ENCODE measurements at places on chromosomes 2 and 18. TPM values are rescaled to one million over a fixed set of nuclear protein-coding genes. Genes with fewer than 3 reads are reported as not detected.
A peak's percentile ranks its signal among the peaks of the same experiment; 100 is the strongest.

The MYO3B gene
- total RNA-seq, result 0.73 TPM

The TMEM37 gene
- 10.5 TPM for total RNA-seq

GRCh38 chr2:12543978-12544558, 172.7 kb upstream of the TRIB2 start:
- no peak for ATAC-seq

DNA sequence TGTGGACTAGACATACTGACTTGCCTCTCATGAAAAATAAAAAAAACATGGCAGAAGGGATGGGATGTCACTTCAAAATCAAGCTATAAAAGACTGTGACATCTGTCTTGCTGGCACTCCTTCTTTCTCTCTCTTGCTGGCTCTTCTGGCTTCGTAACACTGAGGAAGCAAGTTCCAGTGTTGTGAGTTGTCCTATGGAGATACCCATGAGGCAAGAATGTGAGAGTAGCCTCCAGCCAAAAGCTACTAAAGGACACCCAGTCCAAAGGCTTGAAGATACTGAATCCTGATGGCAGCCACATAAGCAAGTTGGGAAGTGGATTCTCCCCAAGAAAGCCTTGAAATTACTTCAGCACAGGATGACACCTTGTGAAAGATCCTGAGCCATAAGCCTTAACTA, 376.1 kb upstream of the TMEFF2 start:
- ATAC-seq, result no peak

The VWC2L gene
- 0.05 TPM for total RNA-seq

The ATP8B1 gene
- 0.36 TPM for total RNA-seq

- ATAC-seq, result no peak
These were observed 5.6 kb downstream of the IDH1 start for GRCh38 chr2:208249296-208249695.

- no peak for ATAC-seq
These were observed 1019.5 kb upstream of the LRRTM1 start for GRCh38 chr2:81324046-81324445.

The LOXHD1 gene
- total RNA-seq, result not detected

DNA sequence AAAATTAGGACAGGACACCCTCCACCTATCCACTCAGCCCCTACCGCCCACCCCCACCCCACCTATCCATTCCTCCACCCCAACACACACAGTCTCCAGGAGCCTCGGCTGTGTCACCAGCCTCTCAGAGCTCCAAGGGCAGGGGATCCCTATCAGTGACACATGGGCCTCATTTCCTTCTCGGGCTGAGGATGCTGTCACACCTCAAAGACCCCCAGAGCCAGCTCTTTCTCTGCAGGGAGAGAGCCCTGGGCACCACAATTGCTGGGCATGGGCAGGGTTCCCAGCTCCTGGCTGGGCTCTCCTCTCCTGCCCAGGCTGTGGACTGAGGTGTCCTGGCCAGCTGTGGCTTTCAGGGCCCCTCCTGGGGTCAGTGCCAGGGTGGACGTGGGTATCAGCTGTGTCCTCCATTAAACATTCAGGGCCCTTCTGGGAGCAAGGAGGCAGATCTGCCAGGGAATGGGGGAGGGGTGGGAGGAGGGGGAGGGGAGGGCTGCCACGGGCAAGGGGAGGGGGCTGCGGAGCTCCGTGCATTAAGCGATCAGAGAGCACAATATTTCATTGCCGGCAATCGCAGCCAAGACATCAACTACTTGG, 14.3 kb upstream of the ECEL1 start:
- ATAC-seq, result no peak

- ATAC-seq, result no peak
These were observed 291.8 kb upstream of the RGPD4 start for GRCh38 chr2:107534926-107535325.

- ATAC-seq, result no peak
These were observed 50.6 kb downstream of the NCOA1 start for GRCh38 chr2:24541621-24542020.

The TIMM21 gene
- 28.1 TPM for total RNA-seq

- ATAC-seq, result no peak
These were observed 400.2 kb upstream of the SPHKAP start for GRCh38 chr2:228581731-228582130.

DNA sequence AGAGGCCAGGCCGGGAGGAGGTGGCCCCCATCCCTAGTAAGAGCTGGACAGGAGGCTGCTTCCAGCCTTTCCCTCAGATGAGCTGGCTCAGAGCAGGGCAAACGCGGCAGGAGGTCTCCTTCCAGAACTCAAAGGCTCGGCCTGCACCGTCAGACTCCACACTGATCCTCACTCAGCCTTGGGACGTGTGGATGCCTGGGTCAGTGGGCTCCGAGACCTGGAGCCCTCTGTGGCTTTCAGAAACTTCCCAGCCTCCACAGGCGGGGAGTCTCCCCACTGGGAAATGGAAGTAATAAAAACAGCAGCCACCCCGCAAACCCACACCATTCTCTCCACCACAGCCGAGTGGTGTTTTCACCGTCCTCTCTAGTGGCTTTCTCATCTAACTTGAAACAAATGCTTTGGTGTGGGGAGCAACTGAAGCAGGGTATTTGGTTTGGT, 54.3 kb downstream of the INPP5D start:
- ATAC-seq, result no peak

DNA sequence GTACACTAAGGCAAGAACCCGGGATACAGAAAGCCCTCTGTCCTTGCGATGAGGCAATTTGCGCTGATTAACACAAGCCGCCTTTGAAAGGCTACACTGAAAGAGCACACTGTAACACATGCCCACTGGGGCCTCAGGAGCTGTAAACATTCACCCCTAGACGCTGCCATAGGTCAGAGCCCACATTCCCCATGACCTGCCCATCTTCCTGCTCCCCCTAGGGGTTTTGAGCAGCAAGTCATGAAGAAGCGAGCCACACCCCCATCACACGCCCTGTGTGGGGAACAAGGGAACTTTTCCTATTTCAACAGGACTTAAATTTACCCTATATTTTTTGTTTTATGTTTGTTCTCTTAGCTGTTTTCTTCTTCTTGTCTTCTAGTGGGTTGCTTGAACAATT, 47.8 kb upstream of the SLC4A10 start:
- ATAC-seq, result no peak

GRCh38 chr2:5070257-5070656, 621.9 kb upstream of the SOX11 start:
- no peak for ATAC-seq

The SERPINB7 gene
- total RNA-seq, result not detected

DNA sequence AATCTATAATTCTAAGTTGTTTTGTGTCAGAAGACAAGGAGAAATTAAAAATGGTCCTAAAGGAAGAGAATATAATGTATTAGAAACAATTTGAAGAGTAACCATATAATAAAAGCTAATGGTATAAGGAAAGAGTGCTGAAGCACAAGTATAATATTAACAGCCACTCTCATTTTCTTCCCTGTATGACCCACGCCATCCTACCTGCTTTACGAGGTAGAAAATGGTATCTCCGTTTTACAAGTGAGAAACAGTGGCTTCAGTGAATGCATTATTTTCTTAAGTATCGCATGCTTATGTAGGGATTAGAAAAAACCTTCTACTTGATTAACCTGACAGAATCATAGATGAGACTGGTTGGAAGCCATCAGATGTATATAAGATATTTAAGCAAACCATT, 266.2 kb downstream of the CCDC102B start:
- ATAC-seq, result no peak

GRCh38 chr18:80198994-80199748, 48.1 kb downstream of the PARD6G start:
- ATAC-seq, result no peak

The KIF5C gene
- total RNA-seq, result 1.1 TPM

DNA sequence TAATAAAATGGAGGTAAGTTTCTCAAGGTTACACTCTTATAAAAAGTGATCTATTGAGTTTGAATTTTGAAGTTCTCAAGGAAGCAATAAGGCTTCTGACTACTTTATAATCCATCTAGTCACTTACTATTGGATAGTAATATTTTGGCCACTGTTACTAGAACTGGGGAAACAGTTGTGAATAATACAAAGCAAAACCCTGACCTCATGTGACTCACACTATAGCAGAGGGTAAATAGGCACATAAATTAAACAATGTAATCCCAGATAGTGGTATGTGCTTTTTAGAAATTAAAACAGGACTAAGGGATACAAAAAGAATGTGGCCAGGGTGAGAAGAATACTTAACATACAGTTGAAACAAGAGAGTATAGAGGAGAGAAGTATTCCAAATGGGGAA, 78.6 kb downstream of the CALCRL start:
- no peak for ATAC-seq

The SLC4A3 gene
- 6.7 TPM for total RNA-seq

GRCh38 chr18:78753240-78753639, 226.4 kb upstream of the SALL3 start:
- no peak for ATAC-seq

GRCh38 chr2:11933854-11934253, 187.4 kb downstream of the LPIN1 start:
- ATAC-seq, result no peak

The CYP26B1 gene
- 4.2 TPM for total RNA-seq

GRCh38 chr2:158473719-158474392, 17.1 kb downstream of the PKP4 start:
- no peak for ATAC-seq

- ATAC-seq, result no peak
These were observed 211.6 kb downstream of the OSR1 start for GRCh38 chr2:19146867-19147266.

The MDH1 gene
- 172 TPM for total RNA-seq

- ATAC-seq, result no peak
These were observed 334.6 kb upstream of the LYPD1 start for GRCh38 chr2:133004623-133005022.

GRCh38 chr2:109143214-109144187, 14.5 kb downstream of the SH3RF3 start:
- no peak for ATAC-seq

DNA sequence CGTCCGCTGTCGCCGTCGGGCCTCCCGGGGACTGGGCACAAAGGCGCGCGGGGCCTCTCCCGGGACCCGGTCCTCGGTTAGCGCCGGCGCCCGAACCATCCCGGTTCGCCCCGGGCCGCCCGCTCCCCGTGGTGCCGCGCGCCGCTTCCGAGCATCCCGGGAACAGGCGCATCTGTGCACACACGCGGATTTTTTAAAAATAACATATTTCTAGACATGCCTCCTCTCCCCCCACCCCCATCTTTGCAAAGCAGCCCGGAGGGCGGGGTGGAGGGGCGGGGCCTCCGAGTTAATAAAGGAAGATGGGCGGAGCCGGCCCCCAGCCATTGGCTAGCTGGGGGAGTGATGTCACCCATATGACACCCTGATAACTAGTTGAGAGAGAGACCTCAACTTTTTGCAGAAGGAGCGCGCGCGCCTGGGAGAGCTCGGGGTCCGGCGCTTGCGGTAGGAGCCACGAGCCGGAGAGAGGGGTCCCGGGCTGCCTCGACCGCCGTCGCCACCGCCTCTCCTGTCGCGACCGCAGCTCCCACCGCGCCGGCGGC, at the start of gene SOX11:
Gene SOX11, plus strand, starts transcription at position 400 of the 545 bp plus-strand sequence. CDS start 338 bp downstream, outside the sequence.
- peak; percentile 61 for ATAC-seq

- ATAC-seq, result no peak
These were observed 33.5 kb upstream of the CERS6 start for GRCh38 chr2:168422584-168422983.

DNA sequence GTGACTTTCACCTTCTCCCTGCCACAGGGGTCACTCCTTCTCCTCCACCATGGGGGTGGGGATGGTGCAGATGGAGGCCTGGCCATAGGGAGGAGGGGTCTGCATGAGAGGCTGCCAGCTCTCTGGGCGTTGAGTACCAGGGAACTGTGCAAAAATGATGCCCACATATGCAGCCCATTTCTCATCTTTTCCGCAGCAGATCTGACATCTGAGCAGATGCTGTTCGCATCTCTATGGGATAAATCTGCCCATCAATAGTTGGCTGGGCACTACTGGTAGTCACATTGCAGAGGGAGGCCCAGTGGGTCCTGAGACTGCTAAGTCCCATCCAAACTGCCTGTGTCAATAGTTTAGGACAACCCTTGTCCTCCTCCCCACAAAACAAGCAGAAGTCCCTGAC, 45.9 kb upstream of the LGALSL start:
- no peak for ATAC-seq

- ATAC-seq, result no peak
These were observed 7.3 kb upstream of the GMPPA start for GRCh38 chr2:219491278-219491963.

GRCh38 chr2:86806059-86806857, 15.5 kb upstream of the CD8A start:
- ATAC-seq, result no peak

DNA sequence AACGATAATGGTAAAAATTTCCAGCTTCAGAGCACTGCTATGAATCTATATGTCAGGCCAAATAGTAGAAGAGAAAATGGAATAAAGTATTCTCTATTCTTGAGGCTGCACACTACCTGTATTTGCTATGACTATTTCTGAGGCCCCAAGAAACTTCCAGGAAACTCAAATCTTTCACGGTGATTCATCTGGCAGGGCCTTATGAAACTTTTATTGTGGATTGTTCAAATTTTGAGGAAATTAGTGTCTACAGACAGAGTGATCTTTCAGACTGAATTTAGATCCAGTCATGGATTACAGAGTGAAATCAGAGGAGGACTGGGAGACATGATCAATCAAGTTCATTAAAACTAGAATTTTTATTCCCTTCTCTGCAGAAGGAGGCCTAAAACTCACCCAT, 4.1 kb upstream of the VSNL1 start:
- ATAC-seq, result no peak

The AFF3 gene
- total RNA-seq, result 51.0 TPM

DNA sequence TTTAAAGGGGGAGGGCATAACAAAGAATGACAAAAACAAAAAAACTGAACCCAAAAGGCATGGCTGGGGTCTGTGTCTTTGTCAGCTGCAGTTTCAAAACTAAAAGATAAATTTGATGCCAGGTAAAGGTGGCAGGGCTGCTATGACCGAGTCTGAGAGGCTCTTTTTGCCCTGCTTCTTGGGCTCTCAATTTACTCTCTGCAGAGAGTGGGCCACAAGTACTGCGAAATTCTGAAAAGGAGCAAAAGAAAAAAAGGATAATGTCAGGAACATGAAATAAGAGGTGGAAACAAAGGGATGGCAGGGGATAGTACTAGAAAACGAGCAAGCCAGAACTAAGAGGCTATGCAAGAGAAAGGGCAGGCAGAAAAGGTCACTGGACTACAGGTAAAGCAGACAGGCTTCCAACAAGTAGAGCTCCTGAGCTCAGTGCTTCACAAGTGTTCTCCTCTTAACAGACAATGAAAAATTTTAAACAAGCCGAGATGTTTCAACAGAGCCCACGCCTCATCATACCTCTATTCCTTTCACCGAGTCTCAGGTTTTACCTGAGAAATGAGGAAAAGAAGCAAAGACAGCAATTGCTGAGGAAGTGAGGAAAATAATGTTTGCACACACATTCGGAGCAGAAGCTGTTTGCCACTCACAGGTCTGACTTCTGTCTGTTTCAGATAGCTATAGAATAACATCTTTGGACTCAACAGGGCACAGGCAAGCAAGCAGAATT, 7.3 kb downstream of the IRS1 start:
- ATAC-seq, result no peak

- peak; percentile 5 for ATAC-seq
These were observed 3.2 kb downstream of the CFLAR start for GRCh38 chr2:201118961-201119854.

The ZSWIM2 gene
- 0.44 TPM for total RNA-seq

The ANKRD30BL gene
- 0.87 TPM for total RNA-seq
